ENCODE measurements at places on chromosomes 6 and 20.

GRCh38 chr6:42042108-42042507, 8.2 kb upstream of the TAF8 start:
- DNase-seq, result no peak

DNA sequence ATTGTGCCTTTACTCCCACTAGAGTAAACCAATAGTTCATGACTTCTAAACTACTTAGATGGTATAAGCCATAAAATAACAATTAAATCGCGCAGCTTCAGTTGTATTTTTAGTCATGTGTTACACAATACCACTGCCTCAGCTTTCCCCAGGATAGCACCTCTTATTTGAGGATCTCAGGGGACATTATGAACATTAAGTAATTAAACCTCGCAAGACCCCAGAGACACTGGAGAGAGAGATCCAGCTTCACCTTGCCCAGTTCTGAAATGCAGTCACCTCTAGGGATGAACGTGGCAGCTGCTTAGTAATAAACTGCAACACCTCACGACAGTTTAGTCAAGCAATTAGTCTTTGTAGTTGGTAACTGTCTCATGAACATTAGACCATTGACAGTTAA, 87.1 kb downstream of the CFAP61 start:
- DNase-seq, result no peak

DNA sequence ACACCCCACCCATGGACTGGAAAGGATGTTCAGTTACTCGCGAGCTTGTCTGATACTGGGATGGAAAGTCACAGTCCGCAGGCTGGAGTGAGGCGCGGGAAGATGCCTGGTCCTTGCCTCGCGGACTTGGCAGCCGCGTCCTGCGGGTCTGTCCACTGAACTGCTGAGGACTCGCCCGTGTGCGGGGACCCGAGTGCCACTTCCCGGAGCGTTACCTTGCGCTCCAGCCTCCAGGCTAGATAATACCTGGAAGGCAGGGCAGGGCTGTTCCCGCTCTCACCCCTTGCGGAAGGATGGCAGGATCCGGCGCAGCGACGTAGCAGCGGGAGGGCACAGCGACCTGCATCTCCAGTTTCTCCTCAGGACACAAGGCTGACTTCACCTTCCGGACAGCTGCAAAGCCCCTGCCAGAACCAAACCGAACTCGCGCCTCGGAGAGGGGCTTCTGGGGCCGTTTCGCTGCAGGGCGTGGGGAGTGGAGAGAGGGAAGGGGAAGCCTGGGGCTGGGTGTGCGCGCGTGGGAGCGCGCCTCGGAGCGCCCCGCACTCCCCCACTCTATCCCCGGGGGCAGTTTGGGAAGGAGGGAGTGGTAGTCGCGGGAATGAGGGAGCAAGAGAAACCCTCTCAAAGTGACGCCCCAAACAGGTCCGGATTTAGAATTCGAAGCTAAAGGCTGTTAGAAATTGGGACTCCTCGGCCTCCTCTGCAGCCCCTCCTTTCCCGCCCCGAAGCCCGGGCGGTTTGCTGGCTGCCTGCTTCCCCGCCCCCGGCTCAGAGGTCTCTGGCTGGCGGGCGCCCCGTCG, at the start of gene KCNQ5:
Gene KCNQ5 (plus strand): TSS at position 774 of the 803 bp plus-strand sequence.
- DNase-seq, result no peak

DNA sequence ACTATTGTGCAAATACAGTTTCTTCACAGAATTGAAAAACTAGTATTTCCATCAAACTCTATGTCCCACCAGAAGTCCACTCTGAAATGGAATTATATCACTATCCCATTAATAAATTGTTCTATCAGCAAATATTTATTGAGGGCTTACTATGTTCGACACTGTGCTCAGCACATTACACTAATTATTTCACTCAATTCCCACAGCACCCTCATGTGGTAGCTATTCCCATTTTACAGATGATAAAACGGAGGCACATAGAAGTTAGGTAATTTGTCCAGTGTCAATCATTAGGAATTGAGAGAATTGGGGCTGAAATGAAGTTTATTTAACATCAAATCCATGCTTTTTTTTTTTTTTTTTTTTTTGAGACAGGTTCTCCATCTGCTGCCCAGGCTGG, 52.5 kb downstream of the MKKS start:
- DNase-seq, result no peak

- DNase-seq, result no peak
Observed at GRCh38 chr6:7114744-7115458, 7.1 kb downstream of the RREB1 start.

- no peak for DNase-seq
Observed at GRCh38 chr6:6414931-6415330, 94.5 kb upstream of the F13A1 start.

DNA sequence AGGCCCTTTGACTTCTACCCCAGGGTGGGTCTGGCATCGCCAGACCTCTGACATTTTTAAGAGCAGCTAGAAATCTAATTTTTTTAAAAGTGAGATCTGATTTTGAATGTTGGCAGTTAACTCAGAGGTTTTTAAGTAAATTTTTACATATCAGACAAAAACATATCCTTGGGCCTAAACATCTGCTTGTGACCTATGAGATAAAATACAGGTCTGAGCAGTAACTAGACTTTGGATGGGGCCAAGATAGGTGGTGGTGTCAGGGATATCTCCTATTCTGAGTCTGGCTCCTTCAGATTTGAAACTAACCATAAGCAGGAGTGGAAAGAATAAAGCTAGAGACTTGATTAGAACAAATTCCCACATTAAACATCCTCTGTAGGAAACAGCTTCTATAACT, 17.6 kb downstream of the RALY start:
- no peak for DNase-seq

GRCh38 chr6:4828187-4828698, 52.0 kb downstream of the CDYL start:
- no peak for DNase-seq

GRCh38 chr6:169949511-169950097, 198.2 kb downstream of the ERMARD start:
- DNase-seq, result no peak

GRCh38 chr6:56005426-56005825, 130.0 kb upstream of the BMP5 start:
- DNase-seq, result no peak

DNA sequence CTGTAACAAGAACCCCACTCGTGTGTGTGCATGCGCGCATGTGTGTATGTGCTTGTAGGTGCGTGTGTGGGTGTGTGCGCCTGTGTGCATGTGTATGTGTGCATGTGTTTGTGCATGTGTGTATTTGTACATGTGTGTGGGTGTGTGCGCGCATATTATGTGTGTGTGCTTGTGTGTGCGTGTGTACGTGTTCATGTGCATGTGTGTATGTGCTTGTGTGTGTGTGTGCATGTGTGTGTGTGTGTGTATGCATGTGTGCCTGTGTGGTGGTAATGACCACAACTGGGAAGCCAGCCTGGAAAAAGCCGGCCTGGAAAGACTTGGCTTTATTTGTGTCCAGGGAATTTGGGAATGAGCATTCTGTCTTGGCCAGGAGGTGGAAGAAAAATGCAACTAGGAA, 157.5 kb downstream of the PAX1 start:
- no peak for DNase-seq

- DNase-seq, result no peak
Observed at GRCh38 chr6:16713597-16713996, 47.7 kb downstream of the ATXN1 start.

- no peak for DNase-seq
Observed at GRCh38 chr6:35677456-35677855, 11.3 kb downstream of the FKBP5 start.

GRCh38 chr20:57756921-57757320, 47.1 kb upstream of the PMEPA1 start:
- DNase-seq, result no peak

- peak; percentile 71 for DNase-seq
Observed at GRCh38 chr20:1813101-1813529, 82.1 kb upstream of the SIRPA start.

- DNase-seq, result no peak
Observed at GRCh38 chr20:19317237-19318069, 105.0 kb downstream of the SLC24A3 start.

DNA sequence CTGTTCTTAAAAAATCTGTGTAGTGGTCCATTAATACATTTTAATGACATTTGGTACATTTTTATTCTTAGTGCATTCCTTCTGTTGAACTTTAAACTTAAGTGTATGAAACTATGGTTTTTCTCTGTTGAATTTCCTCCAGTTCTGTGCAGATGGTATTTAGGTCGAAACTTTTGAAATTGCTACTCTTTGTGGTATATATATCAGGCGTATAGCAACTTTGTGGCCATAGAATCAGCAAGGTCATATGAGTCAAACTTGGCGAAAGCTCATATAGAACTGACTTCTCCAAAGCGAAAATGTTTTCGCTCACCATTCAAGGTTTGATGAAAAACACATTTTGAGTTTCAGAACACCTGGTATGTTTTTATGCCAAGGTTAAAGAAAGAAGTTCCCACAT, 93.7 kb downstream of the MAP3K4 start:
- no peak for DNase-seq

- peak; percentile 86 for DNase-seq
Observed at GRCh38 chr6:134640975-134641429, 308.9 kb downstream of the ALDH8A1 start.
